NCI-H1092 (cell line): ENCODE measurements at places on chromosomes 1 and 21.

DNA sequence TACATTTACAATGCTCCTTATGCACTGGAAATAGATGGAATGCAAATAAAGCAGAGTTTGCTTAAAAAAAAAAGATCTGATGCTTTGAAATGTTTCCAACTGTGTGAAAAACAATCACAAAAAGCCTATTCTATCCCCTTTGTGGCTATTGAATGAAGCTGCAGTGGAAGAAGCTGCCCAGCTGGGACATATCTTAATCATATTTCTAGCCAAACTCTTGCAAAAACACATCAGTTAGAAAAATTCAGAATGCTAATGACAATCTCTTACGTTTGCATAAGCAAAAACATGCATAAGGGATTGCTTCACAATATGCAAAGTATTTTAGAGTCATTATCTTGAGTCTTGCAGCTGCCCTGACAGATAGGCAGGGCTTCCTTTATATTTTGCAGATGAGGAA, 526.4 kb upstream of the USP24 start:
- DNase-seq, result no peak

DNA sequence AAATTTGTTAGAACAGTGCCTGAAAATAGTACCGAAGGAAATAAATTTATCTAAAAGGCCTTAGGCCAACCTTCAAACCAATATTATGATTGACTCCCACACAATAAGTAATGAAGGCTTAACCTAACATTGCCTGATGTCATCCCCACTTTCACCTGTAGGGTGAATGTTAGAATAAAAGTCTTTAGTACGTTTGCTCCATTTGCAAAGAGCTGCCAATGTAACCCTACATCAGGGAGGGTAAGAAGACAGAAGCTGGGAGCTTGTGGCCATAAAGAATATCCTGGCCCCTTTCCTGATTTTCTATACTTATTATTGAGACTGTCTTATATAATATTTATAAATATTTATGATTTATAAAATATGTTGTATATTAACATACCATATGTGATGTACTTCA, 661.8 kb upstream of the CXADR start:
- DNase-seq, result no peak

DNA sequence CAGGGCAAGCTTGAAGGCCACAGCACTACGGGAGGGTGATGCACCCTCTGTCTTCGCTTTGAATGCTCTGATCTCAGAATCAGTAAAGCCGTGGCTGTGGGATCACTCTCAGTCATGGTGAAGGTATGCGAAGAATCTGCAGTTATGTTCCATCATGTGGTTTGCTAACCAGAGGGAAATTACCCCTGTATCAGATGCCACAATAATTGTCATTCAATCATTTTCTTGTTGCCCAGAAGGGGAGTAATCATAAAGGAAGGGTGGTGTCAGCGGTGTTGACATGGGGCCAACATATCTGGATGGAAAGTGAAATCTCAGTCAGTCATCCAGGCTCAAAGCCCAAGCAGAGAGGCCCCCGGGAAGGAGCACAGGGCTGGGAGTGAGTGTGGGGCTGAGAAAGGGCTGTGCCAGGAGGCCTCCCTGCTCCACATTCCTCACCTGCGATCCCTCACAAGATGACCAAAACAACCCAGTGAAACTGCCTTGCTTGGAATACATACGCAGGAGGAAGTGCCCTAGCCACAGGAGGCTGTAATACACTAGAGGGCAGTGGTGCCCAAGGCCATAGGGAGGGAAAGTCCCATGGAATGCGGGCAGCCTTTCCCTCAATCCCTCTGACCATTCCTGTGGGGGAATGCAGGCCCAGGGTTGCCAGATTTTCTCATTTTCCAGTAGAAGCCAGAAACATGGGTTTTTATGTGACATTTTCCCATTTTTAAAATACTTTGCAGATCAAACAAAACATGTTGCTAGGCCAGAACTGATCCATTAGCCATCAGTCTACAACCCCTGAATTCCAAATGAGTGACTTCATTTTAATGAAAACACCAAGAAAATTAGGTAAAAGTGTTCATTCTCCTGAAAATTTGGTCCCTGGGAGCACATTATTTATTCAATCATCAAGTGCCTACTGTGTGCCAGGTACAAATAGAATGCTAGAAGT, 95.7 kb upstream of the VANGL1 start:
- DNase-seq, result peak; percentile 11

GRCh38 chr1:116024626-116025025, 48.3 kb downstream of the SLC22A15 start:
- no peak for DNase-seq

DNA sequence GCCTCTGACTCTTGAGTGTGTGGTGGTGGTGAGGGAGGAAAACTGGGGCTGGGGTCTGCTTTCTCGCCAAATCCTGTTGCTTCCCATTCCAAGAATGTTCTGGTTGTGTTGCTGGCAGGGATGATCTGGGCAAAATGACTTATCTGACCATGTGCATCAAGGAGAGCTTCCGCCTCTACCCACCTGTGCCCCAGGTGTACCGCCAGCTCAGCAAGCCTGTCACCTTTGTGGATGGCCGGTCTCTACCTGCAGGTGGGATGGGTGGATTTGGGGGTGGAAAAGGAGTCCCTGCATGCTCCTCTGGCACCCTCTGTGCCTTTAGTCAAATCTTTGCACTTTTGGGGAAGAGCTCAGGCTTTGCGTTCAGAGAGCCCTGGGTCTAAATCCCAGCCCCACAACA, 18.1 kb downstream of the CYP4B1 start:
- no peak for DNase-seq

DNA sequence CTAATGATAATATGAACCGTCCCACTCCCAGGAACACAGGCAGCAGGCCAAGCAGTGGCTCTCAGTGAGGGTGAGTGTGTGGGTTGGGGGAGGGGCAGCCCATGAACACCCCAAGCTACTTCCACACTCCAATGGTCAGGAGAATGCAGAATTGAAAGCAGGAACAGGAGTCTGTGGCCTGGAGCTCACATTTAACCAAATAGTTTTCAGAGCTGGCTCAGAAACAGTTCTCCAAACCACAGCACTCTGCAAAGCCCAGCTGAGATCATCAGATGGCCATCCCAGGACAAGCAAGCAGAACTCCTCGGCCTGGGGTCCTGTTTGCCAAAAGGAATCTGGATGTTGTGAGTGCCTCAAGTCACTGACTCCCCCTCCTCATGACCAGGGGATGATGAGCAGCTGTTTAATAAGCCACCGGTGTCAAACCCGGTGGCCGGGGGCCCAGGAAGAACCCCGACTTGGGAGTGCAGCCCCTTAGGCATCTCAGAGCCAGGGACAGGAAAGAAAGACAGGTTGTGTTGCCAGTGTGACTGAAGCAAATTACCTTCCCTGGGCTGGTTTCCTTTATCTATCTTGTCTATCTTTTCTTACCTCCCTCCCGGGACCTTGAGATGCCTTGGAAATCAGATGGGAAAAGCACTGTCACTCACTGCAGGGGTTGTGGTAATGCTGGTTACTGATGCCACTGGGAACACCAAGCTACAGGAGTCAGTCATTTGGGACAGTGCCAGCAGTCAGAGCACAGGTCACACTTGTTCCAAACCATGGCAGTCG, 20.4 kb downstream of the DEGS1 start:
- no peak for DNase-seq

- no peak for DNase-seq
Measured at GRCh38 chr1:236421850-236422516, 27.9 kb downstream of the EDARADD start.

DNA sequence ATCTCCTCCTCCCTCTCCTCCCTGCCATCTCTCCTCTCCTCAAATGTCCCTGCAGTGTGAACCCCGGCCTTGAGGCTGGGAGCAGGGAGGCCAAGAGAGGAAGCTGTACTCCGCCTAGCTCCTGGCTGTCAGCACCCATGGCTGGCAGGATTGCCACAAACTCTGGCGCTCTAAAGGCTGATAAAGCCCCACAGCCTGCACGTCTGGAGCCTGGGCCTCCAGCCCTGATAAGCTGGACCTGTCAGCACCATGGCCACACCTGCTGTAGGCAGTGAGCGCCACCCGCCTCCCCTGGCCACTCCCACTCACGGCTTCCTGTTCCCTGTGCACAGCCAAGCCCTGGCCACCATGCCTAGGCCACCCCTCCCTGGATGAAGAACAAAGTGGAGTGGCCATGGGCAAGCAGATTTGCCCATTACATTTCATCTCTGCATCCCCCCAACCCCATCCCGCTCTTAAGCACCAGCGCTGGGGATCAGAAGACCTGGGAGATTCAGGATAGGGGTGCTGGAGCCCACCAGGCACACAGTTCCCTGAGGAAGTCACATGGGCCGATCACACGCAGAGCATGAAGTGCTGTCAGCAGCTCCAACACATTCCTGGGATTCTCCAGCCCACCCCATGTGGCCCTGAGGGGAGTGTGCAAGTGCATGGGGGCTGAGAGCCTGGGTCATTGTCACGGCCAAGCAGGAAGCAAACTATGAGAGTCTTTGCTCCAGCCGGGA, 24.2 kb upstream of the NPPB start:
- DNase-seq, result no peak

DNA sequence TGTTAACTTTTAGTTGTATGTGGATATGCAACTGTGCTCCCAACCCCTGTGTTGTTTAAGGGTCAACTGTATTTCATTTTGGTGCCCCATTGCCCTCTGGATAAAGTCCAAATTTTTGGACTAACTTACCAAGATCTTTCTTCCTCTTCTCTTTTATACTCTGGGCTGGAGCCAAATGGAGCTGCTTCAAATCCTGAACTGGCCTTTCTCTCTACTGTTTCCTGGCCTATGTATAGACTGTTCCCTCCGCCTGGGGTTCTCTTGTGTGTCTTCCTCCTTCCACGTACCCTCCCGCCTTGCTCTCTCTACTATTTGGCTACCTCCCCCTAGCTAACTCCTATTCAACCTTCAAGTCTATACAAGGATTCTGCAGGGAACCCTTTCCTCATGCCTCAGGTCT, 8.4 kb upstream of the CDC14A start:
- DNase-seq, result no peak

GRCh38 chr1:78726686-78727085, 77.1 kb downstream of the IFI44 start:
- DNase-seq, result no peak

DNA sequence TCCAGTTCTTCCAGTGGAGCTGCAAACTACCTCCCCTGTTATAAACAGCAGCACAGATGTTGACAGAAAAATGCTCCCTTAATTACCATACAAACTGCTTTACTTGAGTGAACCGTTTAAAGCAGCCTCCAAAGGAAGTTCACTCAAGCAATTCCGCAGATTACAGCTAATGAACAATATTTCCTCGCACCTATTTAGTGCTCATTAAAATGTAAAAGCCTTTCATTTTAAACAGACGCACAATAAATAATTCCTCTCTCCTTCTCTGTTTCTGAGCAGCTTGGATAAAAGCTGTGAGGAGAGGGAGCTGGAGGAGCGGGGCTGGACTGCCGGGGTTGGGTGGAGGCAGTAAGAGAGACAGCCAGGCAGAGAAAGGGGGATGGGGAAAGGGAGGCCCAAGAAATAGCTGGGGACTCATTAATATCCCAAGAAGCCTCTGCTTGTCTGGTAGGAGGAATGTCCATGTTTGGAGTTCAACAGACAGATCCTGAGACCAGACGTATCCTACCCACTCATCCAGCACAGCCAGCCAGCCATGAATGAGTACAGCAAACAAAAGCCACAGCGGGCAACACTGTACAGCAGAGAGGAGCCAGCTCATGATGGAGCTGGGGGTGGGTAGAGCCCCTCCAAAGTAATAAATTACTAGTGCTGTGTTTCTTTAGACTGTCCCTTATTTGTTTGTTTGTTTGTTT, 227.7 kb downstream of the GPATCH2 start:
- DNase-seq, result no peak

DNA sequence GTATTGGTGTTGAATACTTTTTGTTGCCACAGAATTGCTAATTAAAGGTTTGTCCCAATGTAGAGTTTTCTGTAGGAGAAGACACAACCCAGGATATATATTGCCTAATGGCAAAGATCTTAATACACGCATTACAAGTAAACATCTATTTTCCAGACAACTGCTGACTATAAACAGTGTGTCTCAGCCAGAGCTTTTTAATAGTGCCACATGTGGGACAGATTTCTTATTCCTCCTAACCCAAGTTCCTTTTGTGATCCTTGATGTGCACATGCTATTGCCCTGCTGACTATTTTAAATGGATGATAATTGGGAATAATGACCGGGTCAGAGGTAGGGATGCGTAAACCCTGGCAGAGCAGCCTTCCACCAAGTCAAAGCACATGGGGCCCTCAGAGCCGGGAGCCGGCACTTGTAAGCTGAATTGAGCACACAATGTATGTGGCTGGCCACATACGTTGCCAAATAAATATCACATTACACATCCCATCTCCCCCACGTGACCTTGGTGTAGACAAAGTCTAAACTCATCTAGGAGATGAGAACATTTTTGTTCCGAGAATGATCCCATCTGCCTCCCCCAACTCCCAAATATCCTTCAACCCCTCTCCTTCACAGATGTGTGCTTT, 209.8 kb upstream of the NFIA start:
- no peak for DNase-seq

DNA sequence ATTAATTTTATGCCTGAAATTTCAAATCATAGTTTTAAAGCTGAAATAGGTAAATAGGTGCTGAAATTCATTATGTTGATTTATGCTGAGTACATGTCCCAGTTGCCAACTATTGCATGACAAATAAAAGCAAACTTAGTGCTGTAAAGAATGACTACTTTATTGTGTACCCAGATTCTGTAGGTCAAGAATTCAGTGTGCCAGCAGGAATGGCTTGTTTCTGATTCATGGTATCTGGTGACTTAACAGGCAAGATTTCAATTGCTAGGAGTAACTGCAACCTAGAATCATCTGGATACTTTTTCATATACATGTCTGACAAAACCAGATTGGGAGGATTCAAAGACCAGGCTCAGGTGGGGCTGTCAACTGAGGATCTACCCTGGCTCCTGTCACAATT, 678.4 kb upstream of the ADAMTS5 start:
- no peak for DNase-seq

GRCh38 chr1:203286161-203286984, 18.9 kb upstream of the BTG2 start:
- no peak for DNase-seq

DNA sequence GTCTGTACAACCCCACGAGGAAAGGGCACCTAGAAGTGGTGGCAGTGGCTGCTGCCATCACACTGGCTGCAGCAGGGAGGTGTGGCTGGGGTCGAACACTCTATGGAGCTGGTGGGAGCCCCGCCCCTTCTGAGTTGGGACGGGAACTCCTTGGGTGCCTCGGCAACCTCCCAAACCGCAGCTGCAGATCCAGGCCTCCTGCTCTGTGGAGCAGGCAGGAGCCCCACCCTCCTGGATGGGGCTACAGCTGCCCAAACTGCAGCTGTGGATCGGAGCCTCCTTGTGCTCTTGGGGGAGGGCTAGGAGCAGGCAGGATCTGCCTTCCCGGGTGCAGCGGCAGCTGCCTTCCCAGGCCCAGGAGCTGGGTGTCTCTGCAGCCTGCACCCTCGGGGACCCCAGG, 38.9 kb upstream of the TARDBP start:
- no peak for DNase-seq
